ENCODE measurements at places on chromosomes 3 and 15. TPM values are rescaled to one million over a fixed set of nuclear protein-coding genes. Genes with fewer than 3 reads are reported as not detected.

DNA sequence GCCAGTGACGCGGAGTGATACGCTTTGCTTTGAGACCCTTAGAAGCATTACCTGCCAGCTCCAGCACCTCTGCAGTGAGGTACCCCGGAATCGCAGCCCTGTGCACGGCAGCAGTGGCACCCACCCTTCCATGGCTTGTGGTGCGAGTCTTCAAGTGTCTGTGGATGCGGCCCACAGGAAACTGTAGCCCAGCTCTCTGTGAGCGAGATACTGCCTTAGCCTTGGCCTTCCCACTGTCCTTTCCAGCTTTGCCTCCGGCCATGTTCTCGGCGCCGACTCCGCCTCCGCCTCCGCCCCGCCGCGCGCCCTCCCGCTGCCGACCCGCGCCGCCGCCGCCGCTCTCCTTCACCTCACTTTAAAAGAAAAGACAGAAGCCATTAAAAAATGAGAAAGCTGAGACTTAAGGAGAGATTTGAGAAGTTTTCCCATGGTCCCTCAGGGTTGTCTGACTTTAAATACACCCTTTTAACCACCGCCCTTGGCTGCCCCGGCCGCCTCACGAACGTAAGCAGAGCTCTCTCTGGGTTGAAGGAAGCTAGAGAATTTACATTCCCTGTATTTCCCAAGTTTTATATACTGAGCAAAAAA is 78.5 kb upstream of the FAM174B start:
- no peaks in the 10 kb centered on the region for H3K27me3 ChIP-seq
- peak overlapping the region; percentile 14 for H3K4me3 ChIP-seq
- no peaks in the 10 kb centered on the region for H3K4me1 ChIP-seq
- H3K36me3 ChIP-seq = no peaks in the 10 kb centered on the region

GRCh38 chr3:174907027-174907426 is 47.9 kb downstream of the NAALADL2 start:
- no peaks in the 10 kb centered on the region for H3K4me1 ChIP-seq
- H3K27ac ChIP-seq = no peak overlapping the region
- H3K4me3 ChIP-seq = no peak overlapping the region
- no peaks in the 10 kb centered on the region for H3K36me3 ChIP-seq

- peak overlapping the region; percentile 82 for H3K4me3 ChIP-seq
- H3K27ac ChIP-seq = peak overlapping the region; percentile 100
- no peaks in the 10 kb centered on the region for H3K4me1 ChIP-seq
- no peak for DNase-seq
- no peaks in the 10 kb centered on the region for H3K36me3 ChIP-seq
Measured at GRCh38 chr15:92882697-92883162, 17.4 kb upstream of the CHD2 start.

- no peak overlapping the region for H3K4me3 ChIP-seq
- peaks cover 5% of the 10 kb centered on the region for H3K4me1 ChIP-seq
- no peaks in the 10 kb centered on the region for H3K36me3 ChIP-seq
- peak; percentile 46 for DNase-seq
- no peaks in the 10 kb centered on the region for H3K27me3 ChIP-seq
- no peak overlapping the region for H3K27ac ChIP-seq
Measured at GRCh38 chr15:77025083-77025901, 30.4 kb downstream of the PSTPIP1 start.

DNA sequence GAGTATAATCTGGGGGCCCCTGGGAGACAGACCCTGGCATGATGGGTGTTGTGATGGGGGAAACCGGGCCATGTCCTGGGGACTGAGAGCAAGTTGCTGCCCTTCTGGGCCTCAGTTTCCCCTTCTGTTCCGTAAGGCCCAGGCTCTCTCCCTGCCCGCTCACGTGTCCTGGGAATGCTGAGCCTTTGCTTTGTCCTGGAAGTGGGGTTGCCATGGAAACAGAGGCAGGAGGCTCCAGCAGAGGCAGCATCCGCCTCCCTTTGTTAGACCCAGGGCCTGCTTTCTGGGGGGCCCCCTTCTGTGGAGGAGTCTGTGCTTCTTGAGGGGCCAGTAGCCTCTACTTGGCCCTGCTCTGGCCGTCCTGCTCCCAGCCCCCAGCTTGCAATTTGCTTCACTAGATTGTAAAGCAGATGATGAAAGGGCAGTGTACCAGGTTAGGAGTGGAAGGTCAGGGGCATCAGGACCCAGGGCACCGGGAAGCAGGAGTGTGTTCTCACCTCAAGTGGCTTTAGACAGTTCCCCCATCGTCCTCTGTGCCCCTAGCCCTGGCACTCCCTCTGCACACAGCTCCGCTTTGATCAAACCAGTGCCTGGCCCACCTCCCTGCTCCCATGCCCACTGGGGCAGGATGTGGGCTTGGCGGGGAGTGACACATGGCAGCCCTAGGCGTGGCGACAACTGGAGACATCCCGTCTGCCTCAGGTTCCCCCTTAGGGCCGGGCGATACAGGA is 105.6 kb downstream of the FBLN2 start:
- DNase-seq = no peak
- H3K36me3 ChIP-seq = no peaks in the 10 kb centered on the region
- no peaks in the 10 kb centered on the region for H3K4me1 ChIP-seq
- no peaks in the 10 kb centered on the region for H3K27me3 ChIP-seq

DNA sequence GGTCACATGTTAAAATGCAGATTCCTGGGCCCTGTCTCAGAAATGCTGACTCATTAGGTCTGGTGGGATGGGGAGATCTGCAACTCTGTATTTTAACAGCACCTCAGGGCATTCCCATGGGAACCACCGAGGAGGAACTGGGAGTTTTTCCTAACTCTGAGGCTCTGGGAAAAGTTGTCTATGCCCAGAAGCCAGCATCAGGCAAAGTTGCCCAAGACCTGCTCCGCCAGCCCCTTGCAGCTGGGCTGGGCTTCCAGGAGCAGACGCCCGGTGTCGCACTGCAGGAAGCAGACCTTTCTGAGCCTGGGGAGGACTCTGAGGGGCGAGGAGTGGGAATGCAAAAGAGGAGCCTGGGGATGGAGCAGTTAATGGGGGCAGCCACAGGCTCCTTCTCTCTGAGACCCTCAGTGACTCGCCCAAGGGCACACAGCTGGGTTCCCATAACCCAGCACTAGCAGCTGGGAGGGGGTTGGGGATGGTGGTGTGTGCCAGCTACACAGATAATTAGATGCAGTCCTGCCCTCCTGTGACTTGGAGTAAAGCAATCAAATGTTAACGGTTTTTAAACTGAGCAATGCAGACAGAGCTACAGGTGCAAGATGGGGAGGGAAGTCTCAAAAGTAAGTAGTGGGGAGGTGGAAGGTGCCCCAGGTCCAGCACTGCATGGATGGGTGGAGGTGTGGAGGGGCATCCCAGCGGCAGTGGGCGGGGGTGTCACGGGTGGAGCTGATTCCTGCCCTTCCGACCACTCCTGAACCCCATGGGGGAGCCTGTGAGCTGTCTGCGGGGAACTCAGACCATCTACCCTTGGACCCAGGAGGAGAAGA is 100.4 kb downstream of the LSM3 start:
- H3K27me3 ChIP-seq = no peaks in the 10 kb centered on the region
- H3K27ac ChIP-seq = no peak overlapping the region
- no peaks in the 10 kb centered on the region for H3K4me1 ChIP-seq
- no peaks in the 10 kb centered on the region for H3K36me3 ChIP-seq

DNA sequence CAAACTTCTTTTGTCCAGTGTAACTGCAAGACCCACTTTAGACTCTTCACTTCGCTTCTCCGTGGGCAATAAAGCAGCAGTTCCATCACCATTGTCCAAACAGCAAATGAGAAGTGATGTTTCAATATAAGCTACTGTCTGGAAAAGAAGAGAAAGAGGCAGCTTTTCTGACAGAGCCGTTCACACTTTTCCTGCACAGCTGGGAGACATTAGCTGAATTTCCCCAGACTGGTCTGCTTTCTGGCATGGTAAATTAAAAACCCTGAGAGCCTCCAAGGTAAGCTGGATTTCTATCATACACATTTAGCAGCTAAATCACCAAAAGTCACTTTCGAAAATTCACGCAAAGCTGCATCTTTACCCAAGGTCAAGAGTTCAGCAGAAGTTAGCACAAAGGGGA is 108.5 kb upstream of the CMC1 start:
- no peaks in the 10 kb centered on the region for H3K27me3 ChIP-seq
- H3K36me3 ChIP-seq = no peaks in the 10 kb centered on the region
- DNase-seq = no peak
- H3K4me3 ChIP-seq = no peak overlapping the region

- no peaks in the 10 kb centered on the region for H3K36me3 ChIP-seq
- no peak for DNase-seq
- H3K27me3 ChIP-seq = no peaks in the 10 kb centered on the region
- H3K4me3 ChIP-seq = no peak overlapping the region
- H3K27ac ChIP-seq = no peak overlapping the region
Measured at GRCh38 chr15:63408524-63408923, 26.9 kb upstream of the CA12 start.

- H3K4me1 ChIP-seq = no peaks in the 10 kb centered on the region
- no peak overlapping the region for H3K4me3 ChIP-seq
- no peaks in the 10 kb centered on the region for H3K27me3 ChIP-seq
- no peak for DNase-seq
Measured at GRCh38 chr15:85091990-85092389, 110.3 kb downstream of the PDE8A start.

DNA sequence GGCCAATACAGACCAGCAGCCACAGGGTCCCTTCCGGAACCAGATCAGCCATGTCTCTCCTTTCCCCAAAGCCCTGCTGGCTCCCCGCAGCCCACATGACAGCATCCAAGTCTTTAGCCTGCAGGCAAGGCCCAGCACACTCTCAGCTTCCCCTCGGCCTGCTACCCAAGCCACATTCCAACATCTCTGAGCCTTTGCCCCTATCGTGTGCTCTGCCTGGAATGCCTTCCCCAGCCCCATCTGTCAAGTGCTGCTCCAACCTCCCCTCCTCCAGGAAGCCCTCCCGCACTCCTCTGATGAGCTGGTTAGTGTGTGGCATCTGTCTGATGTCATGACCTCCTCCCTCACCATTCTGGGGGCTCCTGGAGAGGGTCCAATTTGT is 8.5 kb downstream of the PLXND1 start:
- H3K27ac ChIP-seq = peak overlapping the region; percentile 67
- H3K27me3 ChIP-seq = no peaks in the 10 kb centered on the region
- DNase-seq = no peak
- no peak overlapping the region for H3K4me3 ChIP-seq

GRCh38 chr3:141913150-141913811 is 36.8 kb downstream of the ATP1B3 start:
- DNase-seq = no peak
- H3K27ac ChIP-seq = no peak overlapping the region
- H3K27me3 ChIP-seq = no peaks in the 10 kb centered on the region
- H3K36me3 ChIP-seq = peaks cover 73% of the 10 kb centered on the region

DNA sequence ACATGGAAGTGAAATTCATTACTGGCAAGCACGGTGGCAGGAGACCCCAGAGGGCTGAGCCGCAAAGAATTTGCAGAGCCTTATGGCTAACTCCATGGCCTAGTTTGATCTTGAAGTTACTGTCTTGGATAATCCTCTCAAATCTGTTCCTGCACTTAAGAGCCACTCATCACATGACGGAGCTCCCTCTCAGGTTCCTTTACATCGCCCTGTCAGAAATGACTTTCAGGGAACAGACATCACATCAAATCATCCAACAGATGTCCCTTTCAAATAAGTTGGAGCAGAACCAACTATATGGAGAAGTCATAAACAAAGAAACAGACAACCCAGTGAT is 328.8 kb upstream of the THBS1 start:
- H3K36me3 ChIP-seq = no peaks in the 10 kb centered on the region
- no peaks in the 10 kb centered on the region for H3K4me1 ChIP-seq
- H3K27ac ChIP-seq = no peak overlapping the region
- no peak overlapping the region for H3K4me3 ChIP-seq

DNA sequence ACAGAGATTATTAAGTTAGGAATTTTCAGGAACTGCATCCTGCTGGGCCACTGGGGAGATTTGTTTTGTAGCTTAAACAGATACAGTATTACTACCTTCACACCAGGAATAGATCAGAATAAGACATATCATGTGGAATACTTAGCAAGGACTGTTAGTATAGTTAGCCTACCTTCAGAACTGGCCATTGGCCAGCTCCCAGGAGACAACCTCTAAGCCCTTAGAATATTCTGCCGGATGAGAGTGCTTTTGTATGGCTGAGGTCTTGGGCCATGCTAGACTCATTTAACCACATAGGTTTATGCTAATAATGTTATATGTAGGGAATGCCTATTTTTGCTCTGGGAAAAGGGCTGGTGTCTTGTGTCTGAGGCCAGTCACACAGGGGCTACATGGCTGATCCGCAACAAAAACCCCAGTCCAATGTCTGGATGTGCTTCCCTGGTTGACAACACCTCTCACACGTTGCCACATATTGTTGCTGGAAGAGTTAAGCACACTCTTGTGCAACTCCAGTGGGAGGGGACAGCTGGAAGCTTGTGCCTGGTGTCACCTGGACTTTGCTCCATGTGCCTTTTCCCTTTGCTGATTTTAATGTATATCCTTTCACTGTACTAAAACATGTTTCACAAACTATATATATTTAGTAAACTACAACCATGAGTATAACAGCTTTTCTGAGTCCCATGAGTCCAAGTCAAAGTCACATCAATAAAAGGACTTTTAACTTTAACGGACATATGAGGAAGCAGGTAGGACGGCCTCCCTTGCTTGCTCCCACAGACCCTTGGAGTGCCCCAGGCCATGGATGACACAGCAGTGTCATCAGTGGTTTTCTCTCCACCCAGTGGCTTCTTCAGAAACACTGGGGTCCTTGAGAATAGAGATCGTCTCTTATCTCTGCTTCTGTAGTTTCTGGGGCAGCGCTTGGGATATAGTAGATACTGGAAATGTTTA is 118.0 kb upstream of the C3orf80 start:
- H3K36me3 ChIP-seq = no peaks in the 10 kb centered on the region
- H3K4me3 ChIP-seq = no peak overlapping the region
- no peaks in the 10 kb centered on the region for H3K27me3 ChIP-seq
- H3K4me1 ChIP-seq = no peaks in the 10 kb centered on the region
- no peak for DNase-seq

DNA sequence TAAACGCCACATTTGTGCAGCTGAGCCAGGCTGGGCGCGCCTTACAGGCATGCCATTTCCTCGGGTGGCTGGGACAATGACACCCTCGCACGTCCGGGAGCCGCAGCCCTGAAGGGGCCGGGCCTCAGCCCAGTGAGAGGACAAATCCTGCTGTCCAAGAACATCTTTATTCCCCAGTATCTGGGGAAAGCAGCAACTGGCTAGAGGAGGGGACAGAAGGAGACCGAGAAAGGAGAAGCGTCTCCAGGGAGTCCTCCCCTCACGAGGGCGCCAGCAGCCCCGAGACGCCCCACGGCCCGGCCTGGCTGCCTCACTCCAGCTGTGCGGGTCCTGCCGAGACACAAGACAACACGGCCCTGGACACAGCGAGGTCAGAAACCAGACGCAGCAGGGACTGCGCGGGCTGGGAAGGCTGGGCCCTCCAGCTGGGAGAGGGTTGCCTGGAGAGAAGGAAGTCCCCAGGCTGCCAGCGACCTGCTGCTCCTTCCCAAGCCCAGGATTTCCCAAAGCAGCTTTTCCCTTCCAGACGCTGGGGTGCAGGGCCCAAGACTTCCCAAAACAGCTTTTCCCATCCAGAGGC is 130.2 kb downstream of the CHSY1 start:
- H3K27ac ChIP-seq = no peak overlapping the region
- no peaks in the 10 kb centered on the region for H3K36me3 ChIP-seq
- no peaks in the 10 kb centered on the region for H3K27me3 ChIP-seq

Gene TAGLN3
- total RNA-seq = not detected

Gene CDCP1
- 68.3 TPM for total RNA-seq

Gene TERB2
- total RNA-seq = not detected
